ENCODE measurements at places on chromosomes 1 and 21.

GRCh38 chr1:233909195-233909594, 4.7 kb downstream of the SLC35F3 start:
- DNase-seq = no peak

DNA sequence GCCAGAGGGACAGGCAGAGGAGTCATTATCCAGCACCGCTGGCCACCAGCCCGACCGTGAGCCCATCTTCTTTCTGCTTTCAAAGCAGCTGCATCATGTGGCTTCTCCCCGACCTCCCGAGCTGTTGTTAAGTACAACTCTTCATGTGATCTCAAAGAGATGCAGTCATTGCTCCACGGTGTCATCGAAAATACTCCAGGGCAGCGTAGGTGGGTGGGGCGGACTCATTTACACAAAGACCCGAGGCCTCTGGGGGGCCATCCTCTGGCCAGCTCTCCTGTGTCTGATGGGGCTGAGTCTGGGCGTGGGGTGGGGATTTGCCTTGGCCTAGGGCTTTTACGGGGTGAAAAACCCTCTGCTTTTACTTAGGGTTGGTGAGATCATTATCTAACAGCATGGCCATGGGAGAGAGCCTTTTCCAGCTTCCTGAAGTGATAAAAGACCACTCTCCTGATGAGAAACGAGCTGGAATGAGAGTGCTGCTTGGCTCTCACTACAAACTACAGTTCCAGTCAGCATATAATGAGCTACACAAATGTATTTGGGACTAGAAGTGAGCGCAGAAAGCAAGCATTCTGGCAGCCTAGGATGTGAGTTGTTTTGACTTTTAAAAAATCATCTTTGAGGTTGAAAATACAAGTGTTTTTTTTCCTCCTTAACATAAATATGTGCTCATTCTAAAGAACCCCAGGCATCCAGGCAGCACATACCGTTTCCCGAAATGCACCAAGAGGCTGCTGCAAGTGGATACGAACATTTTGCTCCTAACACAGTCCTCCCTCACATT, 165.0 kb downstream of the RHOU start:
- peak; percentile 73 for DNase-seq

DNA sequence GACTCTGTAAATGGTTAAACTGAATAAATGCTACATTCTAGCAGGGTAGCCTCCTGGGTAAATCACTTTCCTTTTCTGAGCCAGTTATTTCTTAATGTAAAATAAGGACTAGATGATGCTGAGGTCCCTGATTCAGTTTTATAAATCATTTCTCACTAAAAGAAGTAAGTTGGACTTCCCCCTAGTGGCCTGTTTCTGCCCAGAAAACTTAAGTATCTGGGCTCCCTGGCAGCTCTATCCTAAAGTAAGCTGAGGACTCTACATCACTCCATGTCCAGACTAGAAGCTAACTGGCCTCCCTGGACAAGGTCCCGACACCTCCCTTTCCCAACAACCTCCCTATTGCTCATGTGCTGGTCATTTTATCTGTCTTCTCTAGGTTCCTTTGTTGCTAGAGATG, 3.0 kb downstream of the GPN2 start:
- no peak for DNase-seq

- DNase-seq = peak; percentile 3
Measured at GRCh38 chr1:47682198-47682597, 244.4 kb downstream of the FOXD2 start.

DNA sequence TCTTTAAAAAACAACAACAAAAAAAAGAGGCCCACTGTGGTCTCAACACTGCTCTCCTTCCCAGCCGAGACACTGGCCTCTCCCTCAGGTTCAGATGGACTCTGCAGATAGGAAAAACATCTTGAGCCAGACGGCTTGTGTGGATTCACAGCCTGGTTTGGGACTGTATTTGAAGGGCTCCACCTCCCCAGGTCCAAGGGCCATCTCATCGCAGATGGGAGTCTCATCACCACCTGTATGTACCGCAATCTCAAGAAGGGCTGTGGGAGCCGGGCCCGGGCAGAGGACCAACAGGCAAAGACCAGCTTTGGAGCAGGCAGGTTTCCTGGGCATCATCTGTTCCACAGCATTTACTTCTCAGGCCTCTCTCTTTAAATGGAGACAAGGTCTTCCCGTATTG, 10.3 kb downstream of the ZBTB48 start:
- DNase-seq = no peak

DNA sequence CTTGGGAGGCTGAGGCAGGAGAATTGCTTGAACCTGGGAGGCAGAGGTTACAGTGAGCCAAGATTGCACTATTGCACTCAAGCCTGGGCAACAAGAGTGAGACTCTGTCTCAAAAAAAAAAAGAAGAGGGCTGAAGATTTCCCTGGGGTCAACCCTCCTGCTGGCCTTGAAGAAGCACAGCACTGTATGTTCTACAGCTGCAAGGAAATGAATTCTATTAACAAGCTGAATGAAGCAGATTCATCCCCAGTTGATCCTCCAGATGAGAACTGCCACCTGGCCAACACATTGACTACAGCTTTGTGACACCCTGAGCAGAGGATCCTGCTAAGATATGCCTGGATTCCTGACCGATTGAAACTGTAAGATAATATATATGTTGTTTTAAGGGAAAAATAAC, 129.5 kb downstream of the ADSS2 start:
- no peak for DNase-seq

GRCh38 chr1:164689672-164690511, 130.9 kb downstream of the PBX1 start:
- DNase-seq = no peak

DNA sequence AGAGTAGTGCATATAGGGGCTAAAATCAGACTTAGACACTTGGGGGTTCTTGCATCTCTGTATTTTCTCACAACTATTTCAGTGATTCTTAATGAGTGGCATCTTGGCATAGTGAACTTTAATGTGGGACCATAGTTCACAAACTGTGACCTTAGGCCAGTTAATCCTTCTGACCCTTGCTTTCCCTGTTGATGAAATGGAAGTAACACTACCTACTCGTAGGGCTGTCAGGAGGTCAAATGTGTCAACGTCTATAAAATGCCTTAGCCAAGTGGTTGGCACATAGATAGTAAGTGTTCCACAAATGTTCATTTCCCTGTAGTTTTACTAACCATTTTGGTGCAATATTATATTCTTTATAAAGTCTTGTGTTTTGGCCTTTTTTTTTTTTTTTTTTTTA, 49.4 kb downstream of the DYRK1A start:
- DNase-seq = no peak

GRCh38 chr21:45147473-45148315, 73.3 kb downstream of the ADARB1 start:
- no peak for DNase-seq

- no peak for DNase-seq
Measured at GRCh38 chr1:14773396-14774025, 175.0 kb downstream of the KAZN start.

GRCh38 chr1:30366911-30367310, 356.5 kb downstream of the MATN1 start:
- DNase-seq = no peak

DNA sequence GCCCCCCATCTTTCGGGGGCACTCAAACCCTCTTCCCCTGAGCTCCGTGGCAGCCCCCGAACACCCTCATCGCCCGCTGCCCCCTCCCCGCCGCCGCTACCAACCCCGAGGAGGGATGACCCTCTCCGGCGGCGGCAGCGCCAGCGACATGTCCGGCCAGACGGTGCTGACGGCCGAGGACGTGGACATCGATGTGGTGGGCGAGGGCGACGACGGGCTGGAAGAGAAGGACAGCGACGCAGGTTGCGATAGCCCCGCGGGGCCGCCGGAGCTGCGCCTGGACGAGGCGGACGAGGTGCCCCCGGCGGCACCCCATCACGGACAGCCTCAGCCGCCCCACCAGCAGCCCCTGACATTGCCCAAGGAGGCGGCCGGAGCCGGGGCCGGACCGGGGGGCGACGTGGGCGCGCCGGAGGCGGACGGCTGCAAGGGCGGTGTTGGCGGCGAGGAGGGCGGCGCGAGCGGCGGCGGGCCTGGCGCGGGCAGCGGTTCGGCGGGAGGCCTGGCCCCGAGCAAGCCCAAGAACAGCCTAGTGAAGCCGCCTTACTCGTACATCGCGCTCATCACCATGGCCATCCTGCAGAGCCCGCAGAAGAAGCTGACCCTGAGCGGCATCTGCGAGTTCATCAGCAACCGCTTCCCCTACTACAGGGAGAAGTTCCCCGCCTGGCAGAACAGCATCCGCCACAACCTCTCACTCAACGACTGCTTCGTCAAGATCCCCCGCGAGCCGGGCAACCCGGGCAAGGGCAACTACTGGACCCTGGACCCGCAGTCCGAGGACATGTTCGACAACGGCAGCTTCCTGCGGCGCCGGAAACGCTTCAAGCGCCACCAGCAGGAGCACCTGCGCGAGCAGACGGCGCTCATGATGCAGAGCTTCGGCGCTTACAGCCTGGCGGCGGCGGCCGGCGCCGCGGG, 837 bp downstream of the FOXD3 start:
- DNase-seq = no peak

DNA sequence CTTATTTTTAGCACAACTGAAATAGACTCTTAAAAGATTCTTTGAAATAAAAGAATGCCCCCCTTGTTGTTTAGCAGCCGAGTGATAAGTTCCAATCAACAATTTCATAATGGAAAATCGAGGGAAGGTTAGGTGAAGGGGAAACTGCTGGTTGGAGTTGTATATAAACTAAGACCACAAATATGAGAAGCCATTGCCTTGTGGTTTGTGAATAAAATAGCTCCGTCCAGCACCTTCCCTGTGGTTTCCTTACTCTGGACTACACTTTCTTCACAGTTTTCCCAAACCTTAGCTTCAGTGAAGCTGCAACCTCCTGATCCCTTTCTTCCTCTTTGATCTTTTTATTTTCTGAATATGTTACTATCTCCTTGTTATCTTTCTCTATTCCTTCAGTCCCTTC, 6.7 kb upstream of the RAB3GAP2 start:
- DNase-seq = no peak

GRCh38 chr1:156097499-156098178, 15.4 kb upstream of the MEX3A start:
- no peak for DNase-seq

DNA sequence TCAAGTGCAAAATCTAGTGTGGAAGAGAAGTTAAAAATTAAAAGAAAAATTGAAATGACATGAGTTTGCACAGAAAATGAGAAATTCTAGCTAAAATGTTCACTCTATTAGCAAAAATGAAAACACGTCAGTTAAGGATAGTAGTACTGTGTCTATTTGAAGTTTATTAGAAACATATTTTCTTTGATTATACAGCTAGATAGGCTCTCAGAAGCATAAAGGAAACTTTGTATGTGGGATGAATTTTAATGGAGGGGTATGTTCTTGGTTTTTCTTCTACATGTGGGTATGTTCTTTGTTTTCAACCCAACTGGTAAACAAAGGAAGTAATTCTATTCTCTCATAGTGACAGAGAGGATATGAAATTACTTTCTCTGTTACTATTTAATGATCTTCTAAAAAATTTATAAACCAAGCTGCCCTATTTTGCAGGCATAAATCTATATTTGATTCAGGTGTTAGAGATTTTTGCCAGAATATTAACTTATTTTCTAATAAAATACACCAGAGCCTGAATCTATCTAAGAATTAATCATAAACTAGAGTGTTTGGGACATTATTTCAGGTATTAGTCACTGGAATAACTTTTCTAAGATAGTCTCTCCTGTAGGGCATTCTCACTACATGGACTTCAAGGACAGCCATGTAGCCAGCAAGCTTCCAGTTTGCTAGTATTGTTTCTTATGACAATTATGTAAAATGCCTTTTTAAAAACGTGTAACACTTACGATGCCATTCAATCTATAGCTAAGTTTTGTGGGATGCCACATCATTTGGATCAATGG, 15.8 kb downstream of the GPSM2 start:
- DNase-seq = no peak

DNA sequence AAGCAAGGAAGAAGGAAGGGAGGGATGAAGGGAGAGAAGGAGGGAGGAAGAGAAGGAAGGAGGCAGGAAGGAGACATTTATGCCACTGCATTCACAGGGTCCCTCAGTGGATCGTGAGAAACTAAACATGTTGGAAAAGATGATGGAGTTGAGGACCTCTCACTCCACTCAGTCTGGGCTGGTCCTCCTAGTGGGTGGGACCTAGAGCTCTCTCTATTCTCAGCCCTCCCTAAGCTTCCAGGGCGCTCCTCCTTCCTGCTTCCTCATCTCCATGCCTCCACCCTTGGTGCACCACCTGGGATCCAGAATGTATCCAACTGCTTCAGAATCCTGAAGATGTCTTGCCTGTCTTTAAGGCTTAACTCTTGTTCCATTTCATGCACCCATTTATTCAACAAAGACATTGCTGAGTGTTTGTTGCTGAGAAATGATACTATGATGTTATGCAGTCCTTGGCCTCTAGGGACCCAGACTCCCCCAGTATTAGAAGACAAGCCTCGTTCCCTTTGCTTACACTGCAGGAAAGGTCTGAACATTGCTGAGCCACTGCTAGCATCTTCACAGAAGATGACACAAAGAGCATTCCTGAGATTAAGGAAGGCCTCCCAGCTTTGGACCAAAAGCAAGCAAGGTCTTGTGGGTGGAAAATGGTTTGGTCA, 88.5 kb downstream of the BEND5 start:
- no peak for DNase-seq

- peak; percentile 96 for DNase-seq
Measured at GRCh38 chr1:201468844-201469644, at the start of gene PHLDA3. Gene PHLDA3, minus strand, starts transcription at chr1:201469188. Its CDS starts 402 bp downstream, at chr1:201468786.

DNA sequence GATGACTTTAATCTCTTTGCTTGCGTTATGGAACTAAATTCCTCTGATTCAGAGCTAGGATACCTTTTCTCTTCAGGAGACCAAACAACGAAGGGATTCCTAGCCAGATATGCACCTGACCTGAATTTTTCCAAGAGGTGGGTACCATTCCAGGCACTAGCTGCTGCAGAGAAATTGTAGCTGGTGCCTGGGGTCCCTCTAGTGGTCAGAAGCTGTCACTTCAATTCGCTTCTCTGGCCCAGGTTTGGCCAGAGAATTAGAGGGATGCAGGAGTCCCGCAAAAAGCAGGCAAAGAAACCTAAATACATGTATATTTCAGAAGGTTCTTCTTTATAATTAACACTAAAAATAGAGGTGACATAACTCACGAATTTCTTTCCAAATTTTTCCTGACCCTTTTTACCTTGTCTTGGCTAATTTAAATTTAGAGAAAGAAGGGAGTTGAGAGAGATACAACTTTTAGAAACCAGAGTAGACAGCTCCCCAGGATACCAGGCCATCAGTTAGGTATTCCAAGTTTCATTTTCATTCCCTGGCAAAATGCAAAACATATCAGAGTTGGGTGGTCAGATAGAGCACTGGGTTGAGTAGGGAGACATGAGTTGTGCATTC, 9.6 kb downstream of the ACKR1 start:
- no peak for DNase-seq

- DNase-seq = no peak
Measured at GRCh38 chr1:210570116-210570515, 241.4 kb downstream of the HHAT start.

DNA sequence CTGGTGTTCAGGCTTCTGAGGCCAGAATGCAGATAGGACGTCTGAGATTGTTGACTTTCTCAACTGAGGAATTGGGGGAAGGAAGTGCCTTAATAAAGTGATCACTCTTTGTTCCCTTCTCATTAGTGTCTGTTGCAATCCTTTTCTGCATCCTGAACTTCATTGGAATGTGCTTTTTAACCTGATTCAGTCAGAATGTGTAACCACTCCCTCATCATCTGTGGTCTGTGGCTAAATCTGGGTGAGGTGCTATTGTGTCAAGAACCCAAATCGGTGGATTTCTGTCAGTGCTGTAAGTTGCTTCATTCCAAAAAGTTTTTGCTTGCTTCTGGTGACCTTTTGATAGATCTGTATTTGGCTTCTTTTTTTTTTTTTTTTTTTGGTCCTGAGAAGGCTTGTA, 38.2 kb downstream of the ARID1A start:
- DNase-seq = no peak

All from tibial artery (tissue), 4 donors.